ENCODE measurements at places on chromosomes 12 and 14.
A peak's percentile ranks its signal among the peaks of the same experiment; 100 is the strongest.

DNA sequence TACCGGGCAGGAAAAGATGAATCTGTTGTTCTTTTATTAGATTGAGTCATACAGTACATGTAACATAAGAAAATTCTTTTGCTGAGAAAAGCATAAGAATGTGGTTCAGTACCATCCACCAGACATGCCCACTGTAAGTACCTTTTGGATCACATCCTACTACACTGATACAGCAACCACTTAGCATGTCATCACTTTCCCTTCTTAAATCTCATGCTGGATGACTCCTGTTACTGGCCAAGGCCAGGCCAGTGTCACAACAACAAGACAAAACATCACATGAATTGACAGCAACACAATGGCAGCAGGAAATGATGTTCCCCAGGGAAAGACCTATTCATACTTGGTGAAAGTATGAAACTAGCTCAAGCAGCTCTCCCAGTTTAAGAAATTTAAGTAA lies 46.4 kb downstream of the STXBP6 start:
- DNase-seq, result no peak
- H3K27ac ChIP-seq, result no peak overlapping the region
- no peaks in the 10 kb centered on the region for H3K36me3 ChIP-seq

DNA sequence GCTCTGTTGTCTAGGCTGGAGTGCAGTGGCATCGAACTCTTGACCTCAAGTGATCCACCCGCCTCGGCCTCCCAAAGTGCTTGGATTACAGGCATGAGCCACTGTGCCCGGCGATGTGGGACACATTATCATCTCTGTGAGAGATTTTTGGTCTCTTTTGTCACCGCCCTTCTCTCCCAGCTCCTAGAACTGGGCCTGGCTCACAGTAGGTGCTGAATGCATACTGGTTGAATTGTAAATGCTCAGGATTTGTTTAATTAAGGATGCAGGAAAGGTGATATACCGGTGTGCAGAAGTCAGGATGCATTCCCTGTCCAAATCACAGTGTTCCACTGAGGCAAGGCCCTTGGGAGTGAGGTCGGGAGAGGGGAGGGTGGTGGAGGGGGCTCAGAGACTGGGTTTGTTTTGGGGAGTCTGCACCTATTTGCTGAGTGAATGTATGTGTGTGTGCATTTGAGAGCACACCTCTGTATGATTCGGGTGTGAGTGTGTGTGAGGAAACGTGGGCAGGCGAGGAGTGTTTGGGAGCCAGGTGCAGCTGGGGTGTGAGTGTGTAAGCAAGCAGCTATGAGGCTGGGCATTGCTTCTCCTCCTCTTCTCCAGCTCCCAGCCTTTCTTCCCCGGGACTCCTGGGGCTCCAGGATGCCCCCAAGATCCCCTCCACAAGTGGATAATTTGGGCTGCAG lies 1.0 kb upstream of the KRT18 start:
- H3K4me3 ChIP-seq, result peak overlapping the region; percentile 79
- H3K27me3 ChIP-seq, result peaks cover 15% of the 10 kb centered on the region

DNA sequence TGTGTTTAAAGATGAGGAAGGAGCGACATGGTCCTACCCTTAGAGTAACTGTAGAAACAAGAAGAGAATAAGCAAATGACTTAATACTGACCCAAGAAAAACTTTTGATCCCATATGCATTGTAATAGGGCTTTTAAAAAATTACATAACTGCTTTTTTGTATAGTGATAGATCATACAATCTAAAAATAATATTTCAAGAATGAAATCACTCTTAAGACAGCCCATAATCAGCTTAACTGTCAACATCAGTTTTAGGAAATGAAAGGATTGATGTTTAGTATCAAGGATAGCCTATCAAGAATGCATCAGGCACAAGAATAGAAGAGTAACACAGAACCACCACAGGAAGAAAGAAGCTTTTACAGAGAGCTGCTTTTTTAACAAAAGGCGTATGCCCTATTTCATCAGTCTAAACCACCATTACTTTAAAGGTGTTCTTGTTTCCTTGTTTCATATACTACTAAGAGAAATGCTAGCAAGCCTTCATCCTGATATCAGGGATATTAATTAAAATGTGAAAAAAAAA lies 64.5 kb downstream of the MARK3 start:
- no peak overlapping the region for H3K27ac ChIP-seq
- no peak for DNase-seq
- no peak overlapping the region for H3K4me3 ChIP-seq
- H3K36me3 ChIP-seq, result peaks cover 13% of the 10 kb centered on the region

- H3K36me3 ChIP-seq, result peaks cover 14% of the 10 kb centered on the region
- peaks cover 2% of the 10 kb centered on the region for H3K27me3 ChIP-seq
- DNase-seq, result peak; percentile 37
- H3K27ac ChIP-seq, result peak within 1 kb of the TSS; percentile 73
- H3K4me1 ChIP-seq, result peaks cover 64% of the 10 kb centered on the region
Measured at GRCh38 chr12:68159681-68160304, at the start of gene IFNG. TSS of gene IFNG (minus strand) at chr12:68159740. CDS start at chr12:68159615, 125 bp downstream.

DNA sequence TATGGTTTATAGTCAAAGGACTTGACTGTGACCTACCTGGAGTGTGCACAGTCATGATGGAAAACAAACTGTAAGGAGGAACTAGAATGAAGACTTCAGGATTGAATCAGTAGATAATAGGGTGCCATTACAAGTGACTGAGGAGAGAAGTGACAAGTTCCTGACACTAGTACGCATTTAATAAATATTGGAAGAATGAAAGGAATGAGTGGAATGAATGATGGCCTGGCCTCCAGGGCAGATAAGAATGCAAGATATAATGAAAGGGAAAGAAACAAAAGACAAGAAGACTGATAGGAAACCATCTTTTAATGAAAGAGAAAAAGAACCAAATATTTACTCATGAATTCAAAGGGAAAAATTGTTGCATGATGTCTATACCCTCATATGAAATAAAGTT lies 44.7 kb upstream of the NEDD1 start:
- peaks cover 21% of the 10 kb centered on the region for H3K27me3 ChIP-seq
- no peaks in the 10 kb centered on the region for H3K4me1 ChIP-seq
- no peaks in the 10 kb centered on the region for H3K36me3 ChIP-seq
- no peak for DNase-seq

- no peaks in the 10 kb centered on the region for H3K36me3 ChIP-seq
- H3K4me3 ChIP-seq, result no peak overlapping the region
- H3K27me3 ChIP-seq, result peaks cover 19% of the 10 kb centered on the region
- no peaks in the 10 kb centered on the region for H3K4me1 ChIP-seq
- H3K27ac ChIP-seq, result no peak overlapping the region
Measured at GRCh38 chr14:72347118-72347517, 414.9 kb downstream of the RGS6 start.

GRCh38 chr14:101185073-101185835 lies 281.7 kb upstream of the RTL1 start:
- no peaks in the 10 kb centered on the region for H3K4me1 ChIP-seq
- no peaks in the 10 kb centered on the region for H3K36me3 ChIP-seq
- H3K27me3 ChIP-seq, result no peaks in the 10 kb centered on the region
- no peak overlapping the region for H3K4me3 ChIP-seq
- no peak for DNase-seq
- H3K27ac ChIP-seq, result no peak overlapping the region

DNA sequence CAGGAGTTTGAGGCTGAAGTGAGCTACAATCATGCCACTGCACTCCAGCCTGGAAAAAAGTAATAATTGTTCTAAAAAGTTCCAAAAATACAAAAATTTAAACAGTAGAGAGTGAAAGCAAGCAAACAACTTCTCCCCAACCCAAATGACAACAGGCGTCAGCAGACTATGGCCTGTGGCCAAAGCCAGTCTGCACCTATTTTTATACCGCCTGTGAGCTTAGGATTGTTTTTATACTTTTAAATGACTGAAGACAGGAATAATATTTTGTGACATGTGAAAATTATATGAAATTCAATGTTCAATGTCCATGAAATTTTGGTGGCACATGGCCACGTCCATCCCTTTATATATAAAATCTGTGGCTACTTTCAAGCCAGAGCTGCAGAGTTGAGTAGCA lies 48.2 kb upstream of the TMCC3 start:
- no peak overlapping the region for H3K4me3 ChIP-seq
- no peak for DNase-seq
- no peaks in the 10 kb centered on the region for H3K4me1 ChIP-seq
- no peaks in the 10 kb centered on the region for H3K36me3 ChIP-seq
- no peak overlapping the region for H3K27ac ChIP-seq
- peaks cover 16% of the 10 kb centered on the region for H3K27me3 ChIP-seq

DNA sequence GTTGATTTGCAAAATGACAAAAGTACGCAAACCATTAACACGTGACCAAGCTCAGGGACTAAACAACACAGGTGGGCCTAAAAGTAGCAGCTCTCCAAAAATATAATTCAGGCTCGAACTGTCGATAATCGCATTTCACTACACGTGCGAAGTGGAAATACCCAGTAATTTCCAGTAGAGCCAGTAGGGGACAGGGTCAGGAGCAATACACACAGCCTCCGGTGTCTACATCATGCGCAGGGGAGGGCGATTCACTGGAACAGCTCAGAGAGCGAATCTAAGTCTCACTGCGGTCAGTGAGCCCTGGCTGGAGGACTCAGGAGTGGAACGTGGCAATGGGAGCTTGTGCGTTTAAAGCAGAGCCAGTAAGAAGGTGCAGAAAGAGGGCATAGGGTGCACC lies 40.4 kb downstream of the SETD3 start:
- DNase-seq, result no peak
- peaks cover 61% of the 10 kb centered on the region for H3K36me3 ChIP-seq
- H3K4me3 ChIP-seq, result no peak overlapping the region
- H3K27me3 ChIP-seq, result no peaks in the 10 kb centered on the region
- peaks cover 44% of the 10 kb centered on the region for H3K4me1 ChIP-seq

- no peaks in the 10 kb centered on the region for H3K27me3 ChIP-seq
- no peak overlapping the region for H3K4me3 ChIP-seq
- H3K36me3 ChIP-seq, result no peaks in the 10 kb centered on the region
- no peaks in the 10 kb centered on the region for H3K4me1 ChIP-seq
- DNase-seq, result no peak
Measured at GRCh38 chr12:104902125-104902524, 56.0 kb downstream of the SLC41A2 start.

DNA sequence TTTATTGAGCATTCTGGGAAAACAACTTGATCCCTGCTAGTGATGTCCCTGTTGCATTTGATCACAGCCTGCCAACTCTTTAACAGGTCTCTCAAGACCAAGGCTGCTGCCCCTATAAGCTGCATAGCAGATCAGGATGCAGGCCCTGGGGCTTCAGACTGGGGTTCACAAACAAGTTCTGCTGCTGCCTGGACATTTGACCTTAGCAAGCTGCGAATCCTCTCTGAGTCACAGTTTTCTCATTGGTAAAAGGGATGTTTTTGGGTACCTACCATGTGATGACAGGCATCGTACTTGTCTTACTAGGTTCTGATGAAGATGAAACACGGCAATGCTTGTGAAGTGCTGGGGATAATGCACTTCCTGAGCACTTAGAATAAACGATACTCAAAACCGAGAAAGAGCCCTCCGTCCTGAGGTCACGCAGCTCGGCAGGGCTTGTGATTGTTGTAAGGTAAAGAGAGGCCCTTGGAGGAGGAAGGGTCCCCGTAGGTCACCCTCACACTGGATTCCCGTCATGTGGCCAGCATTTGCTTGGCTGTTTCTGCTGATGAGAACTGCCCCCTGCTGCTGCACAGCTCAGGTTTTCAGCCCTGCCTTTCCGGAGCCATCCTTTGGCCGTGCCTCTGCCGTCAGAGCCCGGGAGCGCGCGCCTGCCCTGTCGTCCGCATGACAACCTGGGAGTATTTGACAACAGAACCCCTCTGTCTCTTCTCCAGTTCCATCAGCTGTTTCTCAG lies 39.1 kb downstream of the TSPAN9 start:
- H3K4me1 ChIP-seq, result peaks cover 8% of the 10 kb centered on the region
- DNase-seq, result no peak
- H3K27ac ChIP-seq, result no peak overlapping the region
- H3K27me3 ChIP-seq, result peaks cover 15% of the 10 kb centered on the region

GRCh38 chr14:92122761-92123160 lies 992 bp downstream of the CPSF2 start:
- no peaks in the 10 kb centered on the region for H3K27me3 ChIP-seq
- peaks cover 47% of the 10 kb centered on the region for H3K36me3 ChIP-seq
- peak overlapping the region; percentile 85 for H3K4me3 ChIP-seq
- H3K27ac ChIP-seq, result peak overlapping the region; percentile 97

DNA sequence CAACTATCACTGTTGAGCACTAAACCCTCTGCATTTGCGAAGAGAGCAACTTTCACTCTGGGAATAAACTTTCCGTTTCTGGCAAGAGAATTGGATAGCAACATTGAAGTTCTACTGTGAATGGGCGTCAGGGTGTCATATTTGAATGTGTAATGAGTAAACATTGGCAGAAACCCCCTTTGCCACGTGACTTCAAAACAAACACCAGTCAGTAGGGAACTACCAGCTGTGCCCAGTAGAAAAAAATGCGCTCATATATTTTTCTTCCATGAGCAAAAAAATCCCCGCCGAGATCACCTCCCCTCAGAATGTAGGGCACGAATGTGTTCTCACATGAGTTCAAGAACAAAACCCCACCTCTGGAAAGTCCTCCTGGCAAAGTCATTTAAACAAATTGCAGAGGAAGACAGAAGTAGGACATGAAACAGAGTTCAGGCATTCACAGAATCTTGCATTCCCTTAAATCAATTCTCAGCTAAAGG lies 80.6 kb downstream of the BTG1 start:
- H3K27me3 ChIP-seq, result no peaks in the 10 kb centered on the region
- H3K36me3 ChIP-seq, result peaks cover 7% of the 10 kb centered on the region
- no peak for DNase-seq
- H3K27ac ChIP-seq, result peak overlapping the region; percentile 11
- no peak overlapping the region for H3K4me3 ChIP-seq

- no peaks in the 10 kb centered on the region for H3K4me1 ChIP-seq
- no peak for DNase-seq
- no peaks in the 10 kb centered on the region for H3K27me3 ChIP-seq
- no peak overlapping the region for H3K4me3 ChIP-seq
- H3K36me3 ChIP-seq, result no peaks in the 10 kb centered on the region
Measured at GRCh38 chr12:77231501-77231918, 166.1 kb upstream of the E2F7 start.

DNA sequence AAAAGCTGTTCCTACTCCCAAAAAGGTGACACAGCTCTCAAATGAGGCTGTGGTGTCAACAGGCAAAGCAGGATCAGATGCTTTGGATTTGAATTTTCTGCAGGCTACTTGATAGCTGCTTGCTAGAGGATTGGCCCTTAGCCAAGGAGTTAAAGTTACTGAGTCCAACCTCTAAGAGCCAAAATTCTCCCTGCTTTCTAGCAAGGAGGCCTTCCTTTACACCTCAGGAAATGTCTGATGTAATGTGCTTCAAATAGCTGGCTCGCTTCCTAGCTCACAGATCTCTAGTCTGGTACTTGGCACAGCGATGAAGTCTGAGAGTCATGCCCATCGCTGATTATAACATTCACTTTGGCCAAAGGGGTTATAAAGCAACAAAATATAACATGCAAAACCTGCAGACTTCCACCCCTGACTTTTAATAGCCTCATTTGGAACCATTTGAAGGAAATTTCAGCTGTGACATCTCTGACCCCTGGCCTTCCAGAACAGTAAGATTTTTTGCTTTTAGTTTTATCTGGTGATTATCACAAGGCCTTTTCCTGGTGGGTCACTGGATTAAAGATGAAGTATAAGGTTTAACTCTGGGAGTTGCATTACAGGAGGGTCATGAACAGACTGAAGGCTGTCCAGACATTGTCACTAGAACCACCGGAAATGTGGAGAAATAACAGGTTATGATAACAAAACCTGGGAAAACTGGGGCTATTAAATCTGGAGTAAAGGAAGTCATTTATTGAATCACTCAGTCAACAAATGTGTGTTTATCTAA lies 189.7 kb downstream of the EPS8 start:
- no peak for DNase-seq
- no peak overlapping the region for H3K4me3 ChIP-seq
- H3K4me1 ChIP-seq, result no peaks in the 10 kb centered on the region
- H3K27me3 ChIP-seq, result no peaks in the 10 kb centered on the region
